NCI-H1436 (cell line): ENCODE measurements at places on chromosomes 3 and 15.
A peak's percentile ranks its signal among the peaks of the same experiment; 100 is the strongest.

- peak; percentile 52 for DNase-seq
Observed at GRCh38 chr15:94411285-94411684, 179.9 kb downstream of the MCTP2 start.

- DNase-seq = no peak
Observed at GRCh38 chr3:43077261-43077660, 28.6 kb downstream of the POMGNT2 start.

- DNase-seq = peak; percentile 18
Observed at GRCh38 chr15:85499371-85499887, 119.0 kb downstream of the AKAP13 start.

GRCh38 chr15:75830910-75831805 lies 12.1 kb upstream of the UBE2Q2 start:
- no peak for DNase-seq

- no peak for DNase-seq
Observed at GRCh38 chr3:12186515-12187286, 28.0 kb upstream of the TIMP4 start.

GRCh38 chr3:22951910-22952309 lies 251.2 kb upstream of the UBE2E2 start:
- DNase-seq = no peak

- no peak for DNase-seq
Observed at GRCh38 chr3:184450547-184450946, 70.7 kb downstream of the CHRD start.

DNA sequence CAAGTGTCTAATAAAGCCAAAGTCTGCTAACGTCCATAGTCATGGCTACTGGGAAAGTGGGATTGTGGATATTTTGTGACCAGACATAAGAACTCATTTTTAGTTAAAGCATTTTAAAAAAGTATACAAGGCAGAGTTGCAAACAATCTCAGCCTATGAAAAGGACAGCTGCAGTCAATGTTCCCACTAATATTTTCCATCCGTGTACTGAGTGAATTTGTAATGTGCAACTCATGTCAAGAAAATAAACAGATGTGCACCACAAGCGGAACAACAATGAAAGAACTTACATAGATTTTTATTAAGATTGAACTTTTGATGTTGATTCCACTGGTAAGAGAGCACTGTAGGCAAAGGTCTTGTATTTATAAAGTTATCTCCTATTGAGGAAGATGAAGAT lies 231.3 kb upstream of the SEMA6D start:
- DNase-seq = no peak

- no peak for DNase-seq
Observed at GRCh38 chr3:39473452-39474125, 6.1 kb downstream of the MOBP start.

- DNase-seq = no peak
Observed at GRCh38 chr3:136171097-136171542, 25.0 kb downstream of the MSL2 start.

DNA sequence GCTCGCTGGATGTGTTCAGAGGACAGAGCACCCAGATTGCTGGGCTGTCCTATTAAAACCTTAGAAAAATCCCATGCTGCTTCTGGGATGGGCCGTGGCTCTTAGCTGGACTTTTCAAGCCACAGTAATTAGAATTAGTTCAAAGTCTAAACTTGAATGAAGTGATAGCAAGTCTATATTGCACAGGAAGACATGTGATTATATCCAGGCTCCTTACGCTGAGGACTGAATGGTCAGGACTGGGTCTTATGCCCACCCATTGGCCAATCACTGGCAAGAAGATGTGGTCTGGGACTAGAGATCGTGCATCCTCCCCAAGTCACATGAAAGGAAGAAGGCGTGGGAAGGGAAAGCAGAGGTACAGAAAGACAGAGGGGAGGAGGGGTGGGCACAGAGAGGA lies 227.6 kb downstream of the FAM43A start:
- DNase-seq = no peak

- DNase-seq = no peak
Observed at GRCh38 chr3:43128464-43128863, 22.6 kb upstream of the POMGNT2 start.

- DNase-seq = no peak
Observed at GRCh38 chr3:13455644-13456043, 24.5 kb upstream of the HDAC11 start.

- no peak for DNase-seq
Observed at GRCh38 chr15:93500155-93500554, 411.1 kb upstream of the RGMA start.

DNA sequence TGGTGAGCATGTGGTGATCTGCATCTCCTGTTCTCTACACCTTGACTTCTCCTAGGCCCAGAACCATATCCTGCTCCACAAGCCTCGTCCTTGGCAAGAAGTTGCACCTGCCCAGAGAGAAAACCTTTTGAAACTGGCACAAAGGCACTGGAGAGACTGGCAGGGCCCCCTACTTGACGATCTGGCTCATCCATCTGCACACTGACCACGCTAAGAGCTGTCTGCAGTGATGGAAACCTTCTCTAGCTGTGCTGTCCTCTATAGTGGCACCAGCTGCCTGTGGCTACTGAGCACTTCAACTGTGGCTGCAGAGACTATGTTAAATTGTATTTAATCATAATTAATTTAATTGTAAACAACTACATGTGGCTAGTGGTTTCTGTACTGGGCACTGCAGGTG lies 26.2 kb upstream of the SRP14 start:
- no peak for DNase-seq

DNA sequence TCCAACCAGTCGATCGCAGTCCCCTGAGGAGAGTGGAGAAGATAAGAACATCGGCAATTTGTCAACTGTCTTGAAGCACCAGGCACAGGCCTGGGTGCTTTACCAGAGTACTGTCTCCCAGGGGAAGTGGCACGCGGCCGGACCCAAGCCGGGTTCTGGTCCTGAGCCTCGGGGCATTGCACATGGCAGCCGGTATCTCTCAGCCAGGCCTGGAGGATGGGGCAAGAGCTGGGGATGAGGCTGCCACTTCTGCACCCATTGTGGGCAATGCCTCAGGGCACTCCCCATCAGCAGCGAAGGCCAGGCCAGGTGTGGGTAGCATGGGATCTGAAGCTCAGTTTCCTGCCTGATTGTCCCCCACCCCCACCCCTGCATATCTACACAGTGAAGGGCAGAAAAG lies 77.5 kb downstream of the ADCY5 start:
- no peak for DNase-seq

DNA sequence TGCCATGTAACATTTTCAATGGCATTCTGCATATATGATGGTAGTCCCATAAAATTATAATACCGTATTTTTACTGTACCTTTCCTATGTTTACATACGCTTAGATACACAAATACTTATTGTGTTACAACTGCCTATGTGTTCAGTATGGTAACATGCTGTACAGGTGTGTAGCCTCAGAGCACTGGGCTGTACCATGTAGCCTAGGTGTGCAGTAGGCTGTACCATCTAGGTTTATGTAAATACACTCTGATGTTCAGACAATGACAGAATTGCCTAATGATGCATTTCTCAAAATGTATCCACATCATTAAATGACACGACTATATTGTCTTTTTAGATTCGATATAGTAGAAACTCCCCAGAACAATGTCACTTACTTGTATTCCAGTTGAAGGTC lies 22.7 kb downstream of the CD80 start:
- DNase-seq = no peak

DNA sequence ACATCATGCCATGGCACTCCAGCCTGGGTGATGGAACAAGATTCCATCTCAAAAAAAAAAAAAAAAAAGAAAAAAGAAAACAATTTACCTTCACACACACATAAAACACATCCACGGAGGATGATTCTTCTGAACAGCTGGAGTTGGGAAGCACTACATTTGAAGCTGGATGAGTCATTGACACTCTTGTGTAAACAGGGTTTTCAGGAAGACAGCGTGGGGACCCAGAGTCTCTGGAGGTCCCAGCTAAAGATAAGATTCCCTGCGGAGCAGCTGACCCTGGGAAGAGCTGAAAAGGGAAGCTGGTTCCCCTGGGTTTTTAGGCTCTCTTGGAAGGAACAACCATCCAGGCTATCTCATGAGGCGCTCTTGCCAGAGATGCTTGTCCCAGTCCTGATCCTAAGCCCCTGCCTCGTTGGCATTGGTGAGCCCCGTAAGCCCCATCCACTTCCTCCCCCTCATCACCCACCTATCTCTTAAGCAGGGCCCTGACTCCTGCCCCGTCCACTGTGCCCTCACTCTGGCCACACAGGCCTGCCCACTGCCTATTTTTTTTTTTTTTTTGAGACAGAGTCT lies 32.0 kb upstream of the FURIN start:
- no peak for DNase-seq

- no peak for DNase-seq
Observed at GRCh38 chr15:79874242-79874641, 22.6 kb downstream of the MTHFS start.

DNA sequence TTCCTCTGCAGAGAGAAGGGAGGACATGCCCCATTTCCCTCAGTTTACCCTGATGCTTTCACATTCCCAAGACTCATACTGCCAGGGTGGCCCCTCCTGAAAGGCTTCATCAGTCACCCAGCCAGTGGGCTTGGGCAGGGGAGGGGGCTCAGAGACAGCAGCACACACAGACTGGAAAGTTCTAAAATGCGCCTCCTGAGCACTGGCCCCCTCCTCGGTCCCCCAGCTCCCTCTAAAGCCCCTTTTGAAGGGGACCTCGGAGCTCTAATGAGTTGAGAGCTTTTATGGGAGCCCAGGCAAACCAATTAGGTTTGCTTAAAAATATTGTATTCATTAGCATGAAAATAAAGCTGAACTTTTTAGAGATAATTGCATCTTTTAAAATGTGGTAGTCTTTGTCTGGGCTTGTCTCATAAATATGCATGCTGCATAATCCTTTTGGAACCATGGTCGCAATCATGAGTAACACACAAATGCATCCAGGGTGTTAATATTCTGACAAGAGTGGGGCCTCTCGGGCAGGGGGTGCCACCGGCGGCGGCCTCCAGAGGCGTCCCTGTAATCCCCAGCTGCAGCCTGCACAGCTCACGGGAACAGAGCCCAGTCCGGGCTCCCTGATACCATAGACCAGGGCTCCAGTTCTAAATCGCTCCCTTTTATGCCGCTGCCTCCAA lies 78.5 kb downstream of the RPLP1 start:
- peak; percentile 73 for DNase-seq

DNA sequence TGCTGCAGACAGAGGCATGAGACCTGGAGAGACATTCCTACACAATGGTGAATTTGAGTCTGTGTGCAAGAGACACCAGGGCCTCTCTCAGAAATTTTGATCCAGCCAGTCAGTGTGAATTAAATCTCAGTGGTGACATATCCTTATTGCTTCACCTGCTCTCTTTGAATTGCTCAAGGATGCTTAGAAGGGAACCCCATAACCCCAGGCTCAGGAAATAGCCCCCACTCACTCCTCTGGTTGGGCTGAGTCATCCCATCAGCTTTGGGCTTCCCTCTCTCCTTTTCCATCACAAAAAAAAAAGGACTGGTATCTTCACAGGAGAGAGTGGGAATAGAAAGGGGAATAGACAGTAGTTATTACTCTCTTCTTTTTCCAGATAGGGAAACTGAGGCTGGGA lies 33.0 kb upstream of the LARS2 start:
- no peak for DNase-seq

GRCh38 chr3:122618614-122619013 lies 41.2 kb downstream of the PARP15 start:
- DNase-seq = no peak

- no peak for DNase-seq
Observed at GRCh38 chr3:127020543-127020942, 37.6 kb downstream of the PLXNA1 start.

GRCh38 chr3:164452707-164453106 lies 625.6 kb downstream of the SI start:
- no peak for DNase-seq

DNA sequence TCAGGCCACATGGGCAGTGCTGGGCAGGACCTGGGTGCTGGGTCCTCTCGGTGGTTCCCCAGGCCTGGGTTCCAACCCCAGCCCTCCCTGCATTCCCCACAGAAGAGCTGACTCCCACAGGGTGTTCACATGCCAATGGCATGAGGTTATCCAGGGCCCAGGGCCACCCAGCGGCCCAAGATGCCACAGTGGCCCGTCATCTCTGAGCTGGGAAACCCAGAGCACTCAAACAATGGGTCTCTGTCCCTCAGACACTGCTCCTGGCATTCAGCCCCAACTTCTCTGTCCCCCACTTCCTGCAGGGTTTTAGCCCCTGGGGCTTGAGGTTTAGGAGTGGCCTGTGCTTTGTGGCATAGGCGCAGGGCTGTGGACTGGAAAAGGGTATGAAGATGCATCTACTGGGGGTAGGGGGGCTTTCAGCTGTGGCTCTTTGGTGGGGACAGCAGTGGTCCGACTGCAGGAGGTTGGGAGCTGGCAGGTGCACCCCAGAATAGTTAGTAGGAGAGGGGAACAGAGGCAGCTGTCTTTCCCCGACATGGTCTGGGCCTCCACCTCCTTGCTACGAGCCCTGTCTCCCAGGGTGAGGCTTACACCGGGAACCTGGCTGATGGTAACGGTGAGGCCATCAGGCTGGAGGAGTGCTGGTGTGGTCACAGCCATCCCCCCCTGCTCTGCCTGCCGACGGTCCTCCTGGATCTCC lies 1.7 kb downstream of the CCDC9B start:
- no peak for DNase-seq

DNA sequence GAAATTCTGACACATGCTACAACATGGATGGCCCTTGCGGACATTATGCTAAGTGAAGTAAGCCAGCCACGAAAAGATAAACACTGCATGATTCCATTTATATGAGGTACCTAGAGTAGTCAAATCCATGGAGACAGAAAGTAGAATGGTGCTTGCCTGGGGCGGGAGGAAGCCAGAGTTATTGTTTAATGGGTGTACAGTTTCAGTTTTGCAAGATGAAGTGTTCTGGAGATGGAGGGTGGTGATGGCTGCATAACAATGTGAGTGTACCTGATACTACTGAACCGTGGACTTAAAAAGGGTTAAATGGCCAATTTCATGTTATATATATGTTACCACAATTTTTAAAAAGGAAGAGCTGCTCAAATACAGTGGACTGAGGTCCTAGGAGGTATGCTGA lies 66.9 kb downstream of the SEMA5B start:
- DNase-seq = no peak

GRCh38 chr3:35919160-35919559 lies 279.8 kb downstream of the ARPP21 start:
- no peak for DNase-seq

DNA sequence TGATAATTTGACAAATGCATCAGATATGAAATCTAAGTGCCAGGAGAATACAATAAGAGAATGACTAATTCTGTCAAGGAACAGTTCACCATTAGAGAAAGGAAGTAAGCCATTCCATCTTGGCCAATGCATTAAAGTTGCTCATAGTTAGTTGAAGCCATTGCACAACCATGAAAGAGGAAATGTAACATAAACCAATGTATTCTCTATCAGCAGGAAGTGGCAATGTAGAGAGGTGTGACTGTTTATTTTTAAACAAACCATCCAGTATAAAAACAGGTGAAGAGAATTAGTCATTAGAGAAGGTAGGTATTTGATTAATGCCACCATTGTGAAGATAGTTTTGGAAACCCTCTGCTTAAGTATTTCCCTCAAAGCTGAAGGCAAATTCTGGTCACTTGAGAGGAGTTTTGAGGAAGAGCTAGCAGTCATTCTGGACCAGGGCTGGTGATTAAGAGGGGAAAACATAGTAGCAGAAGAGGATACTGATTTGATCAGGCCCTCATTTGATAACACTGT lies 10.7 kb upstream of the ANXA2 start:
- no peak for DNase-seq

- no peak for DNase-seq
Observed at GRCh38 chr3:33749546-33750210, 31.6 kb upstream of the CLASP2 start.
